ENCODE measurements at places on chromosomes 6 and 20.

DNA sequence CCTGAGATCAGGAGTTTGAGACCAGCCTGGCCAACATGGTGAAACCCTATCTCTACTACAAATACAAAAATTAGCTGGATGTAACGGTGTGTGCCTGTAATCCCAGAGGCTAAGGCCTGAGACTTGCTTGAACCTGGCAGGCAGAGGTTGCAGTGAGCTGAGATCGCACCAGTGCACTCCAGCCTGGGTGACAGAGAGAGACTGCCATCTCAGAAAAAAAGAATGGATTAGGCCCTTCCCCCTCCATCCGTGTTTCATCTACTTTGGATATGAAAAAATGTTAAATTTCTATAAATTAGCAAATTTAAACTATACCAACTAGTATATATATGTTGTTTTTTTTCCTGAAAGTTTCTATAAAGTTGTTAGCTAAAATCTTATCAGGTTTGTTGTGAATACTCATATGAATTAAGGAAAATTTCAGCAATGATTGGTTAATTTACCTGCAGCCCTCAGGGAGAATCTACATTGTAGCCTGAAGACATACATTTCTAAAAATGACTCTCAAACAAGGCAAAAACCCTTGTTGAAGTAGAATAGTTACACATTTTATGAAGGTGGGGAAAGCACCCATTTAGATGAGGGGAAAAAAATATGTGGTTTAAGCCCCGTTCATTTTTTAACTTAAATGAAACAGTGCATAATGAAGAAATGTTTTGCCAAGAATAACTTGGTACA is 120.9 kb downstream of the TIAM2 start:
- DNase-seq, result no peak

- peak; percentile 14 for DNase-seq
These were observed 118.4 kb downstream of the FARS2 start for GRCh38 chr6:5379647-5380242.

DNA sequence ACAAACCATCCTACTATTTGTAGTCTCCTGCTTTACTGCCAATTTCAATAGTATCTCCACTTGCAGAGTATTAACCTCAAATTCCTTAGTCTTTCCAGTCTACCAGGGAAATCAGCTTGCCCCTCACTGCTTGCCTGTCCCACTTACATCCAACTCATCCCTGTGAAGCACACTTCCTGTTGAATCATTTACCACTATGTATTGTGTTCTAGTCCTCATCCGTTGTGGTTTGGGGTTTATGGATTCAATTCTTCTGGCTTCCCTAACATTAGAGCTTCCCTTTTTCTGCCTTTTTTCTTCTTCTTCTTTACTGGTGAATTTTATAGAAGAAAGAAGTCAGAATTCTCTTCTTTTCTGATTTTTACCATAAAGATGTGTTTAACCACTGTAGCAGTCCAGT is 5.1 kb upstream of the TXLNB start:
- DNase-seq, result no peak

GRCh38 chr6:72657407-72658197 is 35.7 kb downstream of the KCNQ5 start:
- DNase-seq, result no peak

DNA sequence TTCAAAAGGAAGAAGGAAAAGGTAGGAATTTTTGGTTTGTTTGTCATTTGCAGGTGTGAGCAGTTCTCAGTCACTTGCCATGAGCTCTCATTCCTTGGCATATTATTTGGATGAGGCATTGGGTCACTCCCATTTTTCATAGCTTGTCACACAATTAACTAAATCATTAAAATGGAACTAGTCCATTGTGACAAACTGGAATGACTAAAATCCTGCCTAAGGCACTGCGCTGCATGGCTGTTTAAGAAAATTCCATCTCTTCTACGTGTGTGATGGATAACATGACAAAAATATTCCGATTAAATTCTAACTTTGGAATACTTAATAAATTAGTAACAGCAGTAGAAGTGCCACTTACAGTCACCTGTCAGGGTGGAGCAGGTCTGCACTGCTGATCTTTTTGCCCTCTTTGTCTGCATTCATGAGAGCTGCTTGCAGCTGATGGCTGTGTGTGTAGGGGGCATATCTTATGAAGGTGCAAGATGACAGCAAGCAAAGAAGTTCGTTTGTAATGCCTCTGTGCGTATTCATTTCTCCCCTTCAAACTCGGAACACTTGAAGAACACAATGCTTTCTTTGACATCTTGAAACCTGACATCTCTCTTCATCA is 1292.6 kb upstream of the MAP3K7 start:
- DNase-seq, result no peak

DNA sequence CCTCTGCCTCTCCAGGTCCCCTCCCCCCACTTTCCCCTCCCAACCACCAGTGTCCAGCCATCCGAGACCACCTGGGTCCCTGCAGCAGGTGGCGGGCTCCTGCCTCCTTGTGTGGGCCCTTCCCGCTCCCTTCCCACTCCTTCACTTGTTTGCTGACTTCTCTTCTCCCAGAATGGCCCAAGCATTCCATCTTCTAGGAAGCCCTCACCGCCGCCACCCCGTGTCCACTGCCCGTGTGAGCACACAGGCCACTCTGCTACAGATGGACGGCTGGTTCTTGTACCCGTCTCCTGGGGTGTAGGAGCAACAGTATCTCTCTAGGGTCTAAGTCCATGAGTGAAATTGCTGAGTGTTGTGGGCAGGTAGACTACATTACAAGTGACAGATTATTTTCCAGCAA is 15.0 kb downstream of the BPHL start:
- DNase-seq, result no peak

DNA sequence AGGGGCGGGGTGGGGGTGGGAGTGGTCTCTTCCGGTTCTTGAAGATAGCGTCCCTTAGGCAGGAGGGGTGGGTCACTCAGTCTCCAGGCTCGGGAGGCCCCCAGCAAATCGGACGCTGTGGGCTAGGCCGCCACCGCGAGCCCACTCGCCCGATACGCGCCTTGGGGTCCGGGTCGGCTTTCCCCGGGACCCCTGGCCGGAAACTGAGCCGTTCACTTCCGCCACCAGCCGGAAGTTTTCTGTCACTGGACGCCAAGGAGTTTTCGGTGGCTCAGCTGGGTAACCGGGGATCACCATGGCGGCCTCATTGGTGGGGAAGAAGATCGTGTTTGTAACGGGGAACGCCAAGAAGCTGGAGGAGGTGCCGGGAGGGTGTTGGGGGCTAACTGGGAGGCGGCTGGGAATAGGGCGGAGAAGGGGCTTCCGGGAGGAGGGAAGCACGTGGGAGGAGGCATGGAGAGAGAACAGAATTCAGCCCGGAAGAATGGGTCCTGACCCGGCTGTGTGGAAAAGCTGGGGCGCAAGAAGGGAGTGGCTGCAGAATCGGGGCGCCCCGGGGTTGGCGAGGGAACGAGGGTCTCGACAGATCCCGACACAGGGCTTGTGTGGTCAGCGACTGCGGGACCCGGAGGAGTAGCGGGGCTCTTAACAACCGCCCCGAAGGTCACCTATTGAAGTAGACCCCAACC is at the start of gene ITPA:
ITPA (plus strand) TSS at position 242 of the 689 bp plus-strand sequence; CDS start at position 296, 54 bp downstream.
- peak; percentile 45 for DNase-seq

GRCh38 chr6:168514216-168514615 is 73.2 kb downstream of the SMOC2 start:
- DNase-seq, result no peak

DNA sequence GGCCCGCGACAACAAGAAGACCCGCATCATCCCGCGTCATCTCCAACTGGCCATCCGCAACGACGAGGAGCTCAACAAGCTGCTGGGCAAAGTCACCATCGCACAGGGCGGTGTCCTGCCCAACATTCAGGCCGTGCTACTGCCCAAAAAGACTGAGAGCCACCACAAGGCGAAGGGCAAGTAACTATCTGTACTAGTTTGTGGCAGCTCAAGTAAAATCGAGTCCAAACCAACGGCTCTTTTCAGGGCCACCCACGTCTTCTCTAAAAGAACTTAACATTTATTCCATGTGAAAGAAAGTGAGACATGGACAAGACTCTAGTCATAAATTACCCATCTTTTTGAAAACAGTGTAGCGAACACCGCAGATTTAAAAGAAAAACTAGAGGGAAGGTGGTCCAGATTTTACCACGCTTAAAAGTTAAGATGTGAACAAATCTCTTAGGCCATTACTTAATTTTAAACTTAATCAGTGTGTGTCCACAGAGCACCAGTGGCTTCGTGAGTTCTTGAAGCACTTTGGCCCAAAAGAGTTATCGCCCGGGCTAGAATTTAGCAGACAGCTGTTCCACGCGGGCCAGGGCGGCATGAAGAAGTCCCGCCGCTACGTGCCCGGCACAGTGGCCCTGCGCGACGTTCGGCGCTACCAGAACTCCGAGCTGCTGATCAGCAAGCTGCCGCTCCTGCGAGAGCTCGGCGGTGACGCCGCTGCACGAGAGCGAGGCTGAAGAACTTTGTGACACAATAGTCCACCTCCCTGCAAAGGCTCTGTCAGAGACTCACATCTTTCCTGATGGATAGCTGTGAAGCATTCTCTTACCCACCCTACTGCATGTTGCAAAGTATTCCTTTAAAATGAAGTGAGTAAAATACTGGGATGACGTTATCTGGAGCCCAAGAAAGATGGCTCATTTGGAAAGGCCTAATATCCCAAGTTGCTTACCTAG is 113.9 kb upstream of the PRSS16 start:
- peak; percentile 12 for DNase-seq

DNA sequence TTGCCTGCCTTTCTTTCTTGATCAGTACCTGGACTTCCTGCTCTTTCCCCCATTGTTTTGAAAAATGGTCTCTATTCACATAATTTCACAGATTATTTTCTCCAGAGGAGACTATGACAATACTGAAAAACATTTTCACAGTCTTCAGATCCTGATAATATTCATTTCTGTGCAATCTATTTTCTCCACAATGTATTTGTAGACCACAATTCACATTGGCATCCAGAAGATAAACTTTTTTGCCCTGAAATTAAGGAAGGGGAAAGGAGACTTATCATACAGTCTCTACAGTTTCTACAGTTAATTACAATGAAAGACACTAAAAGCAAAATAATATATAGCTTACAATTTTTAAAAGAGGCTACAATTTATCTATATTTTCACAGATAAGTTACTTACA is 18.4 kb downstream of the LCA5 start:
- DNase-seq, result no peak
